H1 (cell line): ENCODE measurements at places on chromosomes 7 and 10. TPM values are rescaled to one million over a fixed set of nuclear protein-coding genes. Genes with fewer than 3 reads are reported as not detected.

DNA sequence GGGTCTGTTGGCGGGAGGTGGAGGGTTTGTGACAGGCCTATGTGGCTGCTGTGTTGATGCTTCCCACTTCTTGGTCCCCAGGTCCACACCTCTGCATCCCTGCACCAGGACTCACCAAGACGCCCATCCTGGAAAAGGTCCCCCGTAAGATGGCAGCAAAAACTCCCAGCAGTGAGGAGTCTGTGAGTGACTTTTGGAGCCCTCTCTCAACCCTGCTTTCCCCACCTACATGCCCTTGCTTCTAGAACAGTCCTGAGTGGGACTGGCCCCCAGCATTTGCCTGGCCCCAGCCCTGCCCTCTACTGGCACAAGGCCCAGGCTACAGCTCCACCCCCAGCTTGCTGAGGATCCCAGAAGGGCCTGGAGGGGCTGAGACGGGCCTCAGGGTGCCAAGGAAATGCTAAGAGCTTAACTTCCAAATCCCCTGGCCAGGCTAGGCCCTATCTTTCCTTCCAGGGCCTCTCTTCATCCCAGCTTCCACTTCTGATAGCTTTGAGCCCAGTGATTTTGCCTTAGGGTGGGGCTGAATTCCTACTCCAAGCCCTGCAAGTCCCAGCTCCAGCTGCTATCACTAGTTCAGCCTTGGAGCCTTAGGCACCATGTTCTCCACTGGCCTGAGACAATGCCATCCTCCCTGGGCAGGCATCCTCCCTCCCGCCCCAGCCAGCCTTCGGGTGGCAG lies 2.7 kb downstream of the CHAT start:
- H3K27me3 ChIP-seq, result peaks cover 66% of the 10 kb centered on the region
- H3K4me1 ChIP-seq, result peaks cover 17% of the 10 kb centered on the region
- no peak overlapping the region for H3K4me3 ChIP-seq
- H3K36me3 ChIP-seq, result no peaks in the 10 kb centered on the region
- no peak for DNase-seq

DNA sequence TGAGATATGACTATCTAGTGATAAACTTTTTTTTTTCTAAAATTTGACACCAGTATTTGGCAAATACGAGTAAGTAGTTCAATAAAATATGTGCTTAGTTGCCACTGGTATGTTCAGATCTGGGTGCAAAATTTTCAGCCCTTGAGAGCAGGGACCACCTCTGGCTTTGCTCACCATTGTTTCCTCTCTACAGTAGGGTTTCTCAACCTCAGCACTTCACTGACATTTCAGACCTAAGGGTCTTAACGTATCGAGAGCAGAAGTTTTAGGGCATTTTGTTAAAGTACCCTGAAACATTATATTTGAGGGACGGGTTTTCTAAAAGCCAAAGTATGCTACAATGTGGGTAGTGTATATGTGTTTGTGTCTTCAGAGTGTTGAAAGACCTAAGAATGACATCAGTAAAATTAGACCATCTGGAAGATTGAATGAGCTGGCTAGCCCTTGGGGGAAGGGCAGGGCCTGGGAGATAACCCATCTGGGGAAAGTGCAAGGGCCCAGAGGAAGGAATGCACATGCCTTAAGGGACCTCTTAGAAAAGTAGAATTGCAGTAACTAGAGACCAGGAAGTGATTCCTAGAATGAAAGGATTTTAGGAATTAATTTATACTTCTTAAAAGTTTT lies 11.8 kb downstream of the BZW2 start:
- H3K27ac ChIP-seq, result no peak overlapping the region
- no peaks in the 10 kb centered on the region for H3K36me3 ChIP-seq
- no peak overlapping the region for H3K4me3 ChIP-seq
- no peaks in the 10 kb centered on the region for H3K27me3 ChIP-seq
- no peak for DNase-seq

- H3K4me1 ChIP-seq, result peaks cover 6% of the 10 kb centered on the region; the same call in 1 of the 2 replicates
- no peak overlapping the region for H3K4me3 ChIP-seq
- no peaks in the 10 kb centered on the region for H3K36me3 ChIP-seq
- DNase-seq, result no peak
These were observed 128.5 kb downstream of the INHBA start for GRCh38 chr7:41574377-41574776.

Gene FOXK1
- total RNA-seq, result 8.5 and 8.6 TPM in 2 replicates

Gene OR9A4
- total RNA-seq, result not detected in 2 replicates

GRCh38 chr10:124650263-124650662 lies 93.9 kb downstream of the FAM53B start:
- no peaks in the 10 kb centered on the region for H3K36me3 ChIP-seq
- no peak for DNase-seq
- no peak overlapping the region for H3K4me3 ChIP-seq
- no peaks in the 10 kb centered on the region for H3K27me3 ChIP-seq
- H3K4me1 ChIP-seq, result peaks cover 24% of the 10 kb centered on the region

Gene GNAT3
- total RNA-seq, result not detected in 2 replicates

DNA sequence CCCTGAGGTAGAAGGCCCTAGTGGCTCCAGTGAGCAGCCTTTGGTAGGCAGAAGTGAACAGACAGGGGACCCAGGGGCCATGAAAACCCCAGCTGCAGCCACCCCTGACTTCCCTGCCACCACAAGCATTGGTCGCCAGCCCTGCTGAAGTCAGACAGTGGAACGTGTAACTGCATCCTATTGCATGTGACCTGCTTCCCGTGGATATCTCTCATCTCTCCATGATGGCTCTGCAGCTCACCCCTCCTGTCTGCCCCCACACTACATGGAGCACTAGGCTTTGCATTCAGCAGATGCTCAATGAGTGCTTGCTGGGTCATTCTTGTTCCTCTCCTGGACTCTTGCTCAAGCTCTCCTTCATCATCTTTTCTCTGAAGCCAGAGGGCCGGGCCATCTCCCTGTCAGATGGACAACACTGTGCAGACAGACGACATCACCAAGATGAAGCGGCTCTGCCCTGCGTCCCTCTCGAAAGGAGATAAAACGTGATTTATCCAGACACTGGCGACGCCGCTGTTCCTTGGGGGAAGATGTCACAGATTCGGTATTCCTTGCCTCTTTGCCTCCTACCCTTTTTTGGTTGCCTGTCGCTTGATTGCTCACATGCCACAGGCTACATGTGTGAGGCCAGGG lies 117.5 kb downstream of the SH3PXD2A start:
- DNase-seq, result no peak
- H3K27me3 ChIP-seq, result no peaks in the 10 kb centered on the region
- peaks cover 9% of the 10 kb centered on the region for H3K4me1 ChIP-seq
- H3K4me3 ChIP-seq, result no peak overlapping the region

- H3K4me3 ChIP-seq, result no peak overlapping the region
- no peak overlapping the region for H3K27ac ChIP-seq
- no peaks in the 10 kb centered on the region for H3K27me3 ChIP-seq
- H3K4me1 ChIP-seq, result no peaks in the 10 kb centered on the region
These were observed 5.9 kb upstream of the GARIN1A start for GRCh38 chr7:128666200-128666599.

- H3K27me3 ChIP-seq, result peaks cover 2% of the 10 kb centered on the region; the same call in 1 of the 2 replicates
- no peaks in the 10 kb centered on the region for H3K4me1 ChIP-seq
- no peaks in the 10 kb centered on the region for H3K36me3 ChIP-seq
- no peak for DNase-seq
- H3K4me3 ChIP-seq, result no peak overlapping the region
- no peak overlapping the region for H3K27ac ChIP-seq
These were observed 23.3 kb downstream of the LRRC27 start for GRCh38 chr10:132355297-132355696.

DNA sequence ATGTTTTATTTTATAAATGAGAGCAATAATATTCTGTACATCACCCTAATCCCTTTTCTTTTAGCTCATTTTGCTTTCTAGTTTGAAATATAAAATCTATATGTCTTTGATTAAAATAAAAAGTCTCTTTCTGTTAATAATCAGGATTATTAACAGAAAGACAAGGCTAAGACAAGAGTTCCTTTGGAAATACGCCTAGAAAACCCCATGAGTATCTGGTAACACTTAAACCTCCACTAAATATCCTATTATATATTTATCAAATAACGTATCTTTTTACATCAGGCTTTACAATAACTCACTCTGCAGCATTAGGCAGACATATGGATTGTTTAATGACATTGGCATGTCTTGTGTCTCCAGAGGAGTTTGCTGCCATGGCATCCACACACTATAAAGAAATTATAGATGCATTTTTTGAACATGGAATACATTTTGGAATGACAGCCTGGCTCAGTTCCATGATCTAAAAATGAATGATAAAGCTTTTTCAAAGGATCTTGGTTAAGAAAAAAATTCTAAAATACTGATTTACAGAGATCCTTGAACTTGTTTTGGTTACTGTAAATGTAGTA lies 98.7 kb downstream of the TMEM26 start:
- no peak overlapping the region for H3K27ac ChIP-seq
- no peak for DNase-seq
- no peaks in the 10 kb centered on the region for H3K4me1 ChIP-seq
- no peaks in the 10 kb centered on the region for H3K27me3 ChIP-seq

Gene SOSTDC1
- 0.35 and 0.55 TPM in 2 replicates for total RNA-seq

Gene GPR146
- 0.54 and 1.8 TPM in 2 replicates for total RNA-seq

Gene ZC3HAV1L
- 7.0 and 7.1 TPM in 2 replicates for total RNA-seq

DNA sequence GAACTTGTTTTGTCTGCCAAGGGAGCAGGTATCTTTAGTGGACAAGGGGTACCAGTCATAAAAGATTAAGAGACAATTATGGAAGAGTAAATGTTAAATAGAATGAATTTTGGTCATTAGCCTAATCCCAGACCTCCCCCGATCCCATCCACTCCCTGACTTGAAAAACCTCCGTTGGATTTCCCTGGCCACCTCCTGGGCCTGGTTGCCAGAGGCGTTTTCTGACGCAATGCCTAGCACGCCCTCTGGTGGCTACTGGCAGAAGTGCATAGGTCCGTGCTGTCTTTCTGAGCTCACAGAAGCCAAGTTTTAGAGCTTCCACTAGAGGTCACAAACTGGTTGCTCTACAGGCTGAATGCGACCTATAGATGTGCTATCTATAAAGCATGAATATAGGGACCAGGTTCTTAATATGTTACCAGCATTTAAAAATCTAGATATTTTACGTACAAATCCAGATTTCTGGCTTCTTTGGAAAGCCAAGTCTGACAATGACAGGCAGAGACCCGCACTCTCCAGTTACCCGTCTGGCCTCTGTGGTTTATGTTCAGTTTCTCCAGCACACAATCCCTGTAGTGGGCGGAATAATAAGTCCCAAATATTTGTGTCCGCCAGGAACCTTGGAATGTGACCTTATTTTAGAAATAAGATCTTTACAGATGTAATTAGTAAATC lies 39.8 kb downstream of the SPOCK2 start:
- H3K4me3 ChIP-seq, result no peak overlapping the region
- no peaks in the 10 kb centered on the region for H3K36me3 ChIP-seq
- 0 out of 2 replicates have a peak, but pooled peaks cover 2% of the 10 kb centered on the region for H3K4me1 ChIP-seq
- H3K27ac ChIP-seq, result no peak overlapping the region
- peak; percentile 85 for DNase-seq

DNA sequence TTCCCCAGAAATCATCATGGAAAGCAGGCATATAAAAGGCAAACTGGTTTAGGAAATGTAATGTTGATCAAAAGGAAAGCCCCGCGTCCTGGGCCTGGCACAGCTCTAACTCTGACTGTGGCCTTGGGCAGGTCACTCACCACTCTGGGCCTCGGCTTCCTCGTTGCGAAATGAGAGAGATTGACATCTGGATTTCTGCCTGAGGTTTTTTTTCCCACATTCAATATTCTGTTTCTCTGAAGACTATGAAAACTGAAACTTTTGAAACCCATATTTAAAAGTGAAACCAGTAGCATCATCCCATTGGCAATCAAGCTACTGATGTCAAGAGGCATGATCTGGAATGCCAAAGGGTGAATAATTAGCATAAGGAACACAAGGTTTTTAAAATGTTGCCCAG lies 369.7 kb upstream of the NPVF start:
- H3K36me3 ChIP-seq, result no peaks in the 10 kb centered on the region
- no peaks in the 10 kb centered on the region for H3K27me3 ChIP-seq
- no peak overlapping the region for H3K4me3 ChIP-seq
- H3K4me1 ChIP-seq, result no peaks in the 10 kb centered on the region
- DNase-seq, result no peak

GRCh38 chr10:16314259-16314658 lies 122.6 kb upstream of the PTER start:
- no peaks in the 10 kb centered on the region; the same call in none of the 2 replicates for H3K36me3 ChIP-seq
- no peaks in the 10 kb centered on the region for H3K27me3 ChIP-seq
- no peak for DNase-seq
- H3K4me3 ChIP-seq, result no peak overlapping the region
- no peak overlapping the region for H3K27ac ChIP-seq
- no peaks in the 10 kb centered on the region for H3K4me1 ChIP-seq

Gene MYO3A
- total RNA-seq, result 3.2 and 5.3 TPM in 2 replicates

GRCh38 chr7:117349570-117349969 lies 26.7 kb upstream of the WNT2 start:
- no peaks in the 10 kb centered on the region for H3K27me3 ChIP-seq
- no peaks in the 10 kb centered on the region for H3K4me1 ChIP-seq
- no peak overlapping the region for H3K4me3 ChIP-seq
- H3K27ac ChIP-seq, result no peak overlapping the region
- H3K36me3 ChIP-seq, result no peaks in the 10 kb centered on the region

Gene ARL5B
- 47.2 and 52.1 TPM in 2 replicates for total RNA-seq

Gene REEP3
- 31.5 and 32.6 TPM in 2 replicates for total RNA-seq

Gene KMT2C
- 40.3 and 40.8 TPM in 2 replicates for total RNA-seq

Gene GIMAP2
- not detected in 2 replicates for total RNA-seq

DNA sequence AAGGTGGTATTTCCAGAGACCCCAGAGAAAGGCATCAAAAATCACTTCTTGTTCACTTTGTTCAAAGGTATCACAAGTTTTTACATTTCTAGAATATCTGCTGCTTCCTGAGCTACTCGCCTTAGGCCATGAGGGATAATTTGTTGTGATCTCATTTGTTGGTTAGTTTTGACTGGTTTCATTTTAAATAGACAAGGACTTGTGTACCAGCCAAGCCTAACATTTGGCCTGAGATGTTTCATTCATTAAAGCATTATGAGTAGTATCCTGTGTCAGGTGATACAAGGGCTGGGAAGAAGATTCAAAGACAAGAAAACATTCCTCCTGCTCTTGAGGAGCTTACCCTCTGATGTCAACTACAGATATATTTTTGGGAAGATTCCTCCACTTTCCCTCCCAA lies 170.3 kb upstream of the FAM171A1 start:
- no peak overlapping the region for H3K4me3 ChIP-seq
- H3K36me3 ChIP-seq, result no peaks in the 10 kb centered on the region
- no peaks in the 10 kb centered on the region for H3K27me3 ChIP-seq
- H3K27ac ChIP-seq, result no peak overlapping the region
- no peak for DNase-seq

Gene PYROXD2
- 3.2 and 4.2 TPM in 2 replicates for total RNA-seq

Gene POLR1F
- 23.5 and 24.6 TPM in 2 replicates for total RNA-seq

- H3K4me1 ChIP-seq, result no peaks in the 10 kb centered on the region
- H3K36me3 ChIP-seq, result peaks cover 23% of the 10 kb centered on the region
- H3K27ac ChIP-seq, result no peak overlapping the region
- no peak for DNase-seq
These were observed 20.5 kb downstream of the FBH1 start for GRCh38 chr10:5910323-5911100.

Gene THSD7A
- 1.2 and 1.6 TPM in 2 replicates for total RNA-seq

DNA sequence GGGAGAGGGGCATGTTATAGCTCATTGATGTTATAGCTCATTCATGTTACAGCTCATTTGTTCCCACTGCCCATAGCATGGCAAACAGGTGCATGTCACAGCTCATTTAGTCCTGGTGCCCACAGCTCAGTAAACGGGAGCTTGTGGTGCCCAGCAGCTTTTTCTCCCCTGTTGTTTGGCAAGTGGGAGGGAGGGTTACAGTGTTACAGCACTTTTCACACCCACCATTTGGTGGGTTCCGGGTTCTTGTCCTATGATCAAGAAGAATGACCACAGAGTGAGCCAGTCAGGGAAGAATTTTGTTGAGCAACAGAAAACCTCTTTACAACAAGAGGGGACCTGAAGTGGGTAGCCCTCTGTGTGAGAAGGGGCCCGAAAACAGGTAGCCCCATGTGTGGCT lies 162.8 kb upstream of the CSTF2T start:
- H3K4me1 ChIP-seq, result peaks cover 5% of the 10 kb centered on the region; the same call in 1 of the 2 replicates
- H3K36me3 ChIP-seq, result no peaks in the 10 kb centered on the region
- H3K27me3 ChIP-seq, result no peaks in the 10 kb centered on the region; the same call in 1 of the 2 replicates
- no peak for DNase-seq
- no peak overlapping the region for H3K4me3 ChIP-seq
- H3K27ac ChIP-seq, result no peak overlapping the region
